Esophagus muscularis mucosa (tissue), 4 donors: ENCODE measurements at places on chromosomes 6 and 20.

DNA sequence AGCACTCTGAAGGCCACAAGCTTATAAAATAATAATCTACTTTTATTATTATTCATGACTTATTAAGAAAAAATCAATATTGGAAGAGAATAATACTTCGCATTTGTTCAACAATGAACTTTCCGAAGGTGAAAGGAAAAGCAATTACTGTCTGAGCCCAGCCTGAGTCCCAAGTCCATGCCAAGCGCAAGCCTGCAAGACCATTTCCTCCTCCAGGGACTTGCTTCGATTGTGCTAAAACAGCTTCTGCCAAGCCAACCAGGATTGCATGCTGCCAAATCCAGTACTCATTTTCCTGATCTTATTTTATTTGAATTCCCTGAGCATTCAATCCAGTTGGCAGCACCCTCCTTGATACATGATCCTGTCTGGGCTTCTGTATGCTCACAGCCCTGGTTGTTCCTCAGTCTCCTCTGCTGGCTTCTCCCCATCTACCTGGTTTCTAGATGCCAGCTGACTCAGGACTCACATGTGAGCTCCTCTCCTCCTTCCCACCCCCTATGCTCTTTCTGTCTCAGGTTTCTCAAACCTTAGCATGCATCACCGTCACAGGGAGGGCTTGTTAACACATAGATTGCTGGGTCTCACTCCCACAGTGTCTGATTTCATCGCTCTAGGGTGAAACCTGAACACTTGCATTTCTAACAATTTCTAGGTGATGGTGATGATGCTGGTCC, 55.9 kb upstream of the PSMF1 start:
- DNase-seq = no peak
- H3K4me3 ChIP-seq = no peak overlapping the region
- no peaks in the 10 kb centered on the region for H3K4me1 ChIP-seq
- no peak overlapping the region for H3K27ac ChIP-seq
- no peaks in the 10 kb centered on the region for H3K36me3 ChIP-seq

- H3K36me3 ChIP-seq = no peaks in the 10 kb centered on the region
- no peaks in the 10 kb centered on the region for H3K4me1 ChIP-seq
- no peak overlapping the region for H3K27ac ChIP-seq
- no peaks in the 10 kb centered on the region for H3K27me3 ChIP-seq
- no peak for DNase-seq
- no peak overlapping the region for H3K4me3 ChIP-seq
Observed at GRCh38 chr6:3560211-3560610, 103.4 kb upstream of the SLC22A23 start.

DNA sequence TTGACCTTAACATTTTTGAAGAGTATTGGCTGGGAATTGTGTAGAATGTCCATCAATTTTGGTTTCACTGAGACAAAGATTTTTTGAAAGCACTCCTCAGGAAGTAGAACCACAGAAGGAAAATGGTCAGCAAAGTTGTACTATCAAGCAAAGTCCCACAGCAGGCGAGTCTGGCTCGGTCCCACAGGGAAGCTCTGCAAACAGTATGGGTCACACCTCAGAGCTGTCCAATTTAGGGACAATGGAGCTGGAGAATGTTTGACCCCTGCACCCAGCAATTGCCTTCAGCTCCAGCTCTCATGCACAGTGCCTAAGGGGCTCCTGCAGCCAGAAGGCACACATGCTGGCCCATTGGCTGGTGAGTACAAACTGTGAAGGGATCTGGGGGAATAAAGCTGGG, 147.0 kb downstream of the MAFB start:
- H3K27me3 ChIP-seq = no peaks in the 10 kb centered on the region
- DNase-seq = no peak
- H3K27ac ChIP-seq = no peak overlapping the region

GRCh38 chr6:89597988-89598387, 40.6 kb downstream of the LYRM2 start:
- H3K27me3 ChIP-seq = no peaks in the 10 kb centered on the region
- no peaks in the 10 kb centered on the region for H3K4me1 ChIP-seq
- no peak overlapping the region for H3K4me3 ChIP-seq

GRCh38 chr20:22583773-22584521, 425 bp downstream of the FOXA2 start:
- peaks cover 13% of the 10 kb centered on the region for H3K4me1 ChIP-seq
- no peak overlapping the region for H3K27ac ChIP-seq
- no peaks in the 10 kb centered on the region for H3K36me3 ChIP-seq
- peak overlapping the region; percentile 25 for H3K4me3 ChIP-seq
- DNase-seq = no peak
- no peaks in the 10 kb centered on the region for H3K27me3 ChIP-seq

DNA sequence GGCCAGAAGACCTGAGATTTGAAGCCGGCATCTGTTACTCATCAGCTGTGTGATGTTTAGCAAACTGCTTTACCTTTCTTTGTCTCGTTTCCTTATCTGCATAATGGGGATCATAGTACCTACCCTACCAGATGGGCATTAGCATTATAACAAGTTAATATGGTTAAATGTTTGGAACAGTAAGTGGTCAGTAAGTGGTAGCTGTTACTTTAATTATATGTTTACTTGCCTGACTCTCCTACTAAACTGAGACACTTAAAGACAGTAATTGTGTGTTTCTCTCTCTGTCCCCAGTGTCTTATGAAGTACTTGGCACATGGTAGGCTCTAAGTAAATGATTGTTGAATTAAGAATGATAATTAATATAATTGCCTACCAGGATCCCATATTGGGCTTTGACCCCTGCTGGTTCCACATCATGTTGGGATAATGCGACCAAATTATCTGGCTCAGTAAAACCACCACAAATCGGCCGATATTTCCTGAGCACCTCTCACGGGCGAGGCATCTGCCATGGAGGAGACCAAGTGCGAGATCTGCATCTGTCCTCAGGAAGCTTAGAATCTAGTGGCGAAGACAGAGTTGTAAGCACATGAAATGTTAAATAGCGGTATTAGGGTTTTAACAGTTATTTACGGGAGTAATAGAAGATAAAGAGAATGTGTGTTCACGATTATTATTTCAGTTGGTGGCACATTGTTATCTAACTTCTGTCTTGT, 31.4 kb downstream of the PTK7 start:
- H3K27ac ChIP-seq = no peak overlapping the region
- H3K4me1 ChIP-seq = no peaks in the 10 kb centered on the region
- no peaks in the 10 kb centered on the region for H3K36me3 ChIP-seq
- H3K27me3 ChIP-seq = no peaks in the 10 kb centered on the region
- DNase-seq = no peak

DNA sequence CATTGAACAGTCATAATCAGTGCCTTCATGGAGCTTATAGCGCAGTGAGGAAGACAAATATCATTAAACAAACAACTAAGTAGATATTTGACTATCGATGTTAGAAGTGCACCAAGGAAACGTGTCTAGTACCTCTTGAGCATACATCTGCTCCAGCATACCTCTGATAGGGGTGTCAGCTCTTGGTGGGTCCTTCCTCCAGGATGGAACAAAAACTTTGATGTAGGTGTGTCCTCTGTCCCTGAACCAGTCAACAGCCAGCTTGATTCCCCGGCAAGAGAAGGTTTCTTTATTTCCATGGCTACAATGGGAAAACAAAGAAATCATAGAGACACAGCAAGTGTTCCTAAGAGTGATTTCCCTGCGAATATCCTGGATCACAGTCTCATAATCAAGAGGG, 23.1 kb downstream of the ZC3H12D start:
- H3K36me3 ChIP-seq = no peaks in the 10 kb centered on the region
- H3K27ac ChIP-seq = no peak overlapping the region
- H3K4me3 ChIP-seq = no peak overlapping the region
- no peaks in the 10 kb centered on the region for H3K27me3 ChIP-seq
- peaks cover 41% of the 10 kb centered on the region for H3K4me1 ChIP-seq

DNA sequence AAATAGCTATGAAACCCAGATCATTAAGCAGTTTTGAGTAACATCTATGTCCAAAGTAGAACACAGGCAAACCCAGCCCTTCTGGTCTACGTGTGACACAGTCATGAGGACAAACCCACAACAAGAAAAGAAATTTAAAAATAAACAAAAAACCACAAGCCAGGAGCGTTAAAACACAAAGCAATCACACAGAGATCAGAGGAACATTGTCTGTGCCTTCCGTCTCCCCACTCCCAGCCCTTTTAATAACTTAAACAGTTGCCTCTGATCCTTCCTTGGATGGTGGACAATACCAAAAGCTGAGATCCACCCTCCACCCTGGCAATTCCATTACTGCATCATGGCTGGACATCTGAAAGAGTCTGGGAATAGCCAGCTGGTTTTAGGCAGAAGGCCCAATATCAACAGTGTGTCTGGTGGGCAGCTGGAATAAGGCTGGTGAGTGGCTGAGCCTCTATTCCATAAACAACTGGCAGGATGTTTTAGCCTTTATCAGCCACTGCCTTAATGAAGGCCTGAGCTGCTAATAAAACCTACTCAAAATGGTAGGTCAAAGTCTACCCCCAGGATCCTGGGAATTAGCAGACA, 15.7 kb upstream of the LAMA4 start:
- no peaks in the 10 kb centered on the region for H3K27me3 ChIP-seq
- no peak overlapping the region for H3K27ac ChIP-seq
- DNase-seq = no peak
- H3K4me3 ChIP-seq = no peak overlapping the region
- peaks cover 25% of the 10 kb centered on the region for H3K4me1 ChIP-seq

DNA sequence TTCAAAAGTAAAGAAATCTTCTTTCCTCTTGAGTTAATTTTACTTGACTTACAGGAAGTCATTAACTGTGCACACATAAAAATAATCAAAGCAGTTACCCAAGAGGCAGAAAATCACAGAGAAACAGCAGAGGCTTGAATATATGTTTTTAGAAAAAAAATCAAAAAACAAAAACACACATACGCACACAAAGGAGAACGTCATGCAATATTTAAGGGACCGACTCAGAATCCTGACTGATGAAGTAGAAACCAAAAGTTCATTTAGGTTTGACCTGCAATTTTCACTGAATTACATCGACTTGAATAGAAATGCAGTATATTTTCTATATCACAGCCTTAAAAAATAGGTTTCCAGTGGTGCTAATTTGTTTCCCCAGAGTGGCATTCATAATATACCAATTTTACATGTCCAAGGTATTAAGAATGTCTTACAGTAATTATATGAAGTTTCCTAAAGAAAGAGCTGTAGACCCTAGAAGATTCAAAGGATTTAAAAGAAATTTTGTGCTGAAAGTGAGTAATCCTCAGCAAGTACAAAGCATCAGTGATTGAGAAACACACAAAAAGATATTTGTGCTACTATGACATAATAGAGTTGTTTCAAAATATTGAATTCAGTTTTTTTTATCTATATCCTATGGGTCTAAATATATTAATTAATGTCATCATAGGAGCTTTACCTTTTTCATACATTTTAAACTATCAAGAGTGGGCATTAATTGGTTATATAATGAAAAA, 358.5 kb upstream of the RUNX2 start:
- no peaks in the 10 kb centered on the region for H3K36me3 ChIP-seq
- no peak overlapping the region for H3K4me3 ChIP-seq
- H3K27me3 ChIP-seq = no peaks in the 10 kb centered on the region
- DNase-seq = no peak
- no peaks in the 10 kb centered on the region for H3K4me1 ChIP-seq

DNA sequence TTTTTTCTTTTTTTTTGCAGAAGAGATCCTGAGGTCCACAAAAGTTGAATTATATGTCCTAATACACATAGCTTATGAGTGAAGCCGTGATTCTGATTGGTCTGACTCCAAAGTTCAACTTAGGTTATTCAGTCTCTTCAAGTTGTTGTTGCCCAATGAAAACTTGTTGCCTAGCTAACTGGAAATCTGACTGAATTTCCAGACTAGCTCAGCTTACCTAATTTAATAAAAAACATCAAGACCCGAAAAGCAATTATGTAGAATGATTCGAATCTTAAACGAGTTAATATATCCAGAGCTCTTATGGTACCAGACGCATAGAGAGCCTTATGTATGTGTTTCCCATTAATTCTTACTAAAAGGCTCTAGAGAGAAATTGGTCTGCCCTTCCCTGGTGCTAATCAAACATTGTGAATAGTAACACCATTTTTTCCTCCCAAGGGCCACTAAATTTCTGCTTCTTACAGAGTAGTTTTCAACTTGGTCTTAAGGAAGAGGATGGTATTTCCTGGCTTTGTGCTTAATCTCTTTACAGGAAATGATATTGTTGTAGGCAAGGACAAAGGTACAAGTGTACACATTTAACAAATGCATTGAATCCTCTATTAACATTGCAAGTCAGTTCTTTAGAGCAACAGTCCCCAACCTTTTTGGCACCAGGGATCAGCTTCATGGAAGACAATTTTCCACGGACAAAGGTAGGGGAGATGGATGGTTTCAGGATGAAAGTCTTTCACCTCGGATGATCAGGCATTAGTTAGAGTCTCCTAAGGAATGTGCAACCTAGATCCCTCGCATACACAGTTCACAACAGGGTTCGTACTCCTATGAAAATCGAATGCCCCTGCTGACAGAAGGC, 107.9 kb downstream of the TSHZ2 start:
- no peak overlapping the region for H3K4me3 ChIP-seq
- H3K4me1 ChIP-seq = peaks cover 24% of the 10 kb centered on the region
- H3K27ac ChIP-seq = peak overlapping the region; percentile 24
- no peaks in the 10 kb centered on the region for H3K27me3 ChIP-seq
- DNase-seq = no peak
- H3K36me3 ChIP-seq = no peaks in the 10 kb centered on the region

- H3K36me3 ChIP-seq = no peaks in the 10 kb centered on the region
- H3K27me3 ChIP-seq = no peaks in the 10 kb centered on the region
- H3K4me3 ChIP-seq = no peak overlapping the region
Observed at GRCh38 chr6:52568320-52568719, 8.5 kb downstream of the TRAM2 start.

GRCh38 chr6:132153221-132153898, 202.2 kb upstream of the CCN2 start:
- no peaks in the 10 kb centered on the region for H3K27me3 ChIP-seq
- no peak overlapping the region for H3K27ac ChIP-seq
- no peak overlapping the region for H3K4me3 ChIP-seq
- H3K4me1 ChIP-seq = no peaks in the 10 kb centered on the region
- no peak for DNase-seq

DNA sequence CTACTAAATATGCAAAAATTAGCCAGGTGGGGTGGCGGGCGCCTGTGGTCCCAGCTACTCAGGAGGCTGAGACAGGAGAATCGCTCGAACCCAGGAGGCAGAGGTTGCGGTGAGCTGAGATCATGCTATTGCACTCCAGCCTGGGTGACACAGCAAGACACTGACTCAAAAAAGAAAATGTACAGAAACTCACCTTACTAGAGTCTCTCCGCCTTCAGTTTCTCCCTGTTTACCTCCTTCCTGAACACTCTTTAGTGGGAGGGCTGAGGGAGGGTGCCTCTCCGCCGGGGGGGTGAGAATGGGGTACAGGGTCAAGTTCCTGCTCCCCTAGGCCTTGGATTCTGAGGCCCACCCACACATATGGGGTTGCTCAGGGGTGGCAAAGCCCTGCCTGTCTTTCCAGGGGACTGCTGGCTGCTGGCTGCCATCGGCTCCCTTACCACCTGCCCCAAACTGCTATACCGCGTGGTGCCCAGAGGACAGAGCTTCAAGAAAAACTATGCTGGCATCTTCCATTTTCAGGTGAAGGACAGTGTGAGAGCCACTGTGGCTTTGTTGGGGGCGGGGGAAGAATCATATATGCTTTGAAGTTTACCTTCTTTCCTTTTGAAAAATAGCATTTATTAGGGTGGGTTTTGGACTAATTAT, 13.4 kb downstream of the CAPN11 start:
- H3K4me3 ChIP-seq = no peak overlapping the region
- H3K36me3 ChIP-seq = no peaks in the 10 kb centered on the region
- no peaks in the 10 kb centered on the region for H3K27me3 ChIP-seq
- DNase-seq = no peak
- H3K27ac ChIP-seq = no peak overlapping the region

GRCh38 chr6:127851197-127851596, 49.7 kb downstream of the THEMIS start:
- H3K4me3 ChIP-seq = no peak overlapping the region
- no peaks in the 10 kb centered on the region for H3K36me3 ChIP-seq
- H3K4me1 ChIP-seq = no peaks in the 10 kb centered on the region
- no peak for DNase-seq
- H3K27ac ChIP-seq = no peak overlapping the region
- no peaks in the 10 kb centered on the region for H3K27me3 ChIP-seq
